ENCODE measurements at places on chromosomes 6 and 20.

- DNase-seq: no peak
Observed at GRCh38 chr6:44211284-44211683, 5.4 kb upstream of the MYMX start.

GRCh38 chr20:37723668-37724067 lies 29.8 kb downstream of the CTNNBL1 start:
- no peak for DNase-seq

DNA sequence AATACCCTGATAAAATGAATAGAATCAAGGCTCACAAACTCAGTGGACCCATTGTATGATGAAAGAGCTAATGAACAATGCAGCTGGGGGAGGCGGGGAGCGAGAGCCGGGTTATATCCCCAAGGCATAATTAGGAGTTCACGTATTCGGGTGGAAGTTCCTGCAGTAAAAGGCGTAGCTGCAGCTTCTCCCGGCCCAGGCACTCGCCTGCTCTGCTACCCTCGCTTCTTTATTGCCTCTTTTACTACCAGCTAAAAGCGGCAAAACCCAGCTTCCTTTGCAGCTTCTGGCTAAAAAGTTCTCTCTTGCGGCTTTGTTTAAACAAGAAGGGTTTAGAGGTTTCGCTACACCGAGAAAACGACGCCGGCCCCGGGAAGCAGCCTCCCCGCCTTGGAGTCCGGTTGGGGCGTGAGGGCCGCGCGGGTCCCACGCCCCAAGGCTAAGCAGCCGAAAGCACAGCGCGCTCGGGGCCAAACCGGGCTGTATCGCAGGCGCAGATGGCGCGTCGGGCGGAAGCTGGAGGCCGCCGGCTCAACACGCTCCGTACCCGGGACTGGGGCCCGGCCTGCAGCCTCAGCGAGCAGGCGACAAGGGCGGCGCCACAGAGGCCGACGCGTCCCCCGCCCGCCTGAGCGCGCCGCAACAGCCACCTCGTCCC lies 1.6 kb downstream of the ZBTB2 start:
- no peak for DNase-seq

DNA sequence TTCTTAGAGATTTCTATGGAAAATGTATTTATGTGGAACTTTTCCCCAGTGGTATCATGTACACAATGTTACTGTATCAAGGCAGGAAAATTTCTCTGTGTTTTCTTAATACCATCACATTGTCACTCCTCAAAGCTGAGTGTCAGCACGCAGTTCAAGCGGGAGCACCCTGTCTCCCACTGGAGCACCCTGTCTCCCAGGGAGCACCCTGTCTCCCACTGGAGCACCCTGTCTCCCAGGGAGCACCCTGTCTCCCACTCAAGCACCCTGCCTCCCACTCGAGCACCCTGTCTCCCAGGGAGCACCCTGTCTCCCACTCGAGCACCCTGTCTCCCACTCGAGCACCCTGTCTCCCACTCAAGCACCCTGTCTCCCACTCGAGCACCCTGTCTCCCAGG lies 51.3 kb downstream of the PSMG4 start:
- DNase-seq: no peak

- DNase-seq: no peak
Observed at GRCh38 chr6:32105433-32105832, 3.7 kb downstream of the TNXB start.

- DNase-seq: no peak
Observed at GRCh38 chr6:16372029-16372776, 133.8 kb downstream of the GMPR start.

DNA sequence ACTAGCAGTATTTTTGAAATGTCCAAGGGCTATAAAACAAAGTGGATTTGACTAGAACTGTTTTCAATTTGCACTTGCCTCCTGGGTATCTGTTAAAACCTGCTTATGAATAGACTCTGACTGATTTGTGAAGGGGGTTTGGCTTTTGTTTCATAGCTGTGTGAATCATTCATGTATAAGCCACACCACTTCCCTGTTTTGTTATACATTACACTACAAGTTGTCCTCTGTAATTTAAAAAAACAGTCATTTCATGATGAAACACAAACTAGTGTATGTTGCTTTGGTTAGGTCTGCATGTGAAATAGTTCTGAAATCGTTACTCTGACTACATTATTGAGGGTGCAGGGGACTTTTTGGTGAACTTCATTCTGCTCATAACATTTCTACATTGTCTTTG lies 121.7 kb downstream of the NKAIN2 start:
- no peak for DNase-seq

DNA sequence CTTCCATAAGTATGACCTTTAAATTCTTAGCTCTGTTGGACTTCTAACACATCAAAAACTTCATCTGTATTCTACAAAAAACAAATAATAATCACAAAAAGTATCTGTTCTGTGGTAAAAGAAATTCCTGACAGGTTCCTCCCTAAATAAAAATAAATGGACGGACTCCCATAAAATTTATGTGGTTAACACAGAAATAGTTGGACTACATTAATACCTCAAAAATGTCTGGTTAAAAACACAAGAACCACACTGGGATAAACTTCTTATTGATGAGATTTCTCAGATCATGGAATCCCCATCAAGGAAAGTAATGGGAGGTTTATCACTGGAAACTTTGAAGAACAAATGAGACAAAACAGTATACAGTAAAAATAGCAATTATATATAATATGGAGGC lies 172.4 kb downstream of the MOXD1 start:
- DNase-seq: no peak

DNA sequence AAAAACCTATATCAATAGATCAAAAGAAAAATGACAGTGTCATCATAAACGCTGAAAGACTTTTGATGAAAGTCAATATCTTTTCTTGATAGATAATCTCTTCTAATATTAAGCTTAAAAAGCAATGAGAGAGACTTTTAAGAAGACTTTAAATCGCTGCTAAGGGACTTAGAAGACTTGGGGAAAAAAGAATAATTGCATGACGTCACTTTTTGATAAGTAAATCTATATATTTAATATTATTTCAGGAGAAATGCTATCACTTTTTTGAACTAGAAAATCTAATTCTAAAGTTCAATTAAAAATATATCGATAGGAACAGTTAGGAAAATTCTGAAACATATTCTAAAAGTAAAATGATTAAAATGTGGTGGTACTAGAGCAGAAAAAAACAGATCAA lies 78.7 kb upstream of the TSHZ2 start:
- DNase-seq: no peak

GRCh38 chr6:163897669-163898068 lies 483.2 kb downstream of the QKI start:
- no peak for DNase-seq

GRCh38 chr6:69791065-69791471 lies 5.7 kb downstream of the LMBRD1 start:
- DNase-seq: no peak

- no peak for DNase-seq
Observed at GRCh38 chr6:16200321-16200883, 38.0 kb upstream of the GMPR start.

DNA sequence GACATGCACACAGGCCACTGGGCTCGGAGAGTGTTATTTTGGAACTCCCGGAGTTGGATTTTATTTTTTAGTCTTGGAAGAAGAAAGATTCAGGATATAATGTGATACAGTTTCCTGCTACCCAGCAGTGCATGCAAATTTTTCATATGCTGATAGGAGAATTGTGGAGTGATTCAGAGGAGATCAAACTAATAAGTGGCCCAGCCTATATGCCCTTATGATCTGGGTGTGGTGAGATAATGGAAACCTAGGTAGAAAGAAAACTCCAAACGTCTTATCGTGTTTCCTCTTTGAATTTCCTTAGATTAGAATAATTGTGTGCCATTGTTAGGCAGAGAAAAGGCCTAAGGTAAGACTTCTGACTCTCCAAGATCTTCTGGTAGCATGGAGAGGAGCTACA lies 401.2 kb upstream of the BTBD3 start:
- no peak for DNase-seq

GRCh38 chr20:36207602-36208001 lies 28.7 kb upstream of the AAR2 start:
- no peak for DNase-seq

Data from stimulated activated CD4-positive, alpha-beta T cell treated with anti-CD3 and anti-CD28 coated beads, Interleukin-4, amount 100 ng/mL, for 48 hours (primary cell).